Stimulated activated CD4-positive, alpha-beta T cell treated with anti-CD3 and anti-CD28 coated beads, Interleukin-1b, Interleukin-23, amount 100 ng/mL, for 1 hour (primary cell): ENCODE measurements at places on chromosomes 11 and 22.

DNA sequence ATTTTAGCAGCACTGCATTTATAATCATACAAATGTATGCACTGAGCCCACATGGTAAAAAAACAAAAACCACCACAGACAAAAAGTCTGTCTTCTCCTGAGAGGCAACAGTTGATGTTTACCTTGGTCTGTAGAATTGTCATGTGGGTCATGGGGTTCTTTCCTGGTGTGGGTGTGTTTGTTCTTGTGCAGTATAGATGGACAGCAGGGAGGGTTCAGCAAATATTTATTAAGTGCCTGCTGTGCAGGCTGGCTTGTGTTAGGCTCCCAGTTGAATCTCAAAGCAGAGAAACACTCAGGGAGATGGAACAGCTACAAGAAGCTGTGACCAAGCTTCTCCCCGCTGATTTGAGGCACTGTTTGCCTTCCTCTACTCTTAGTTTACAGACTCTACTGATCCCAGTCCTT is 82.2 kb downstream of the PISD start:
- DNase-seq, result no peak

DNA sequence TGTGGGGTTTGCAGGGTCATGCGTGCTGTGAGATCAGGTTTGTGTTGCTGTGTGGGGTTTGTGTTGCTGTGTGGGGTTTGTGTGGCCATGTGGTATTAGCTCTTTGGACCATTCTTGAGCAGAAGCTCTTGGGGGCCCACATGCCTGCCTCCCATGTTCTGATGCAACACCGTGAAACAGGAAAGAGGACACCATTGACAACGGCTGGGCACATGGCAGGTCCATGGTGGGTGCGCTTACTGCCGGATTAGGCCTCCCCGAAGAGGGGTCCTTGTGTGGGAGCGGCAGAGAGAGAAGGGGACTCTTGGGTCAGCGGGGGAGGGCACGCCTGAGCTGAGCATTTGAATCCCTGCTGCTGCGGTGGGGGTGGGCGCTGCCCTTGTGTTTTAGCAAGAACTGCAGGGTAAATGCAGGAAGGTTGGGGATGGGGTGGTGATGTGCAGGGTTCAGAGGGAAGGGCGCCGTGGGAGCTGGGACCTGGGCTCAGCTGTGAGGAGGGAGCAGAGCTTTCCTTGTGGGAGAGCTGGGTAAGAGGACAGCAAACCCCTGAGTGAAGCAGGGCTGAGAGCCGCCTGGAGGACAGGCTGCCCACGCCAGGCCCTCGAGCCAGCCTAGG is 361.5 kb downstream of the TBC1D22A start:
- DNase-seq, result no peak

DNA sequence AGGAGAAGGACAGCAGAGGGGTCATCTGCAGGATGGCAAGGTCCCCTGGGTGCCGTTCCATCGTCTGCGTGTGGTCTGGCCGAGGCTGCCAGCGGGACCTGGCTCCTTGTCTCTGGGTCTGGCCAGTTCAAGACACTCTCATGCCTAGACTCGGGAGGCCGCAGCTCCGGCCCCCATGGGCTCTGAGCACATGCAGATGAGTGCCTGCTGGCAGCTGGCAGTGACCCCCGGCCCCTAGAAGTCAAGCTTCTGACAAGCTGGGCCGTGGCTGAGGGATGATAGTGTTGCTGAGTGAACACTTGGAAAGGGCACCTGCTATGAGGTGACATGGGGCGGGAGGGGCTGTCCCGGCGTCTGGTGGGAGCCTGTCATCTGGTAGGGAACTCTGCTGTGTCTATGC is 1180.6 kb downstream of the BRD1 start:
- DNase-seq, result no peak

DNA sequence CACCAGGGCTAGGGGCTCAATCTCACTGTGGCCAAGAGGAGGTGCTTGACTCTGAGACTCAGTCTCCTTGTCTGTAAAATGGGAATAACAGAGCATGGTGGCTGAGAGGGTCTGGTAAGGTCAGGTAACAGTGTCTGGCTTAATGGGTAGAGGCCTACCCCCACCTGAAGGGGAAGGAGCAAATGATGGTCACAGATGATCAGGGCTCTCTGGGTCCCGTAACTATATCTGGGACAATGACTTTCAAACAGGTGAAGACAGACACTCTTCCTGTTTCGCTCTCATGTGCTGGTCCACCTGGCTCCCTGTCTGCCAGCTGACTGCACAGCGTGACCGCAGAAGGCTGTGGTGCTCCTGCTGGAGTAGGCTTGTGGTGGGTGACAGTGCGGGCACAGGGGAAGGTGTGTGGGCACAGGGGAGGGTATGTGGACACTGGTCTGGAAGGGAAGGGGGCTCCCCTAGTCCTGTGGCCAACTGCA is 4.0 kb downstream of the A4GALT start:
- DNase-seq, result no peak

DNA sequence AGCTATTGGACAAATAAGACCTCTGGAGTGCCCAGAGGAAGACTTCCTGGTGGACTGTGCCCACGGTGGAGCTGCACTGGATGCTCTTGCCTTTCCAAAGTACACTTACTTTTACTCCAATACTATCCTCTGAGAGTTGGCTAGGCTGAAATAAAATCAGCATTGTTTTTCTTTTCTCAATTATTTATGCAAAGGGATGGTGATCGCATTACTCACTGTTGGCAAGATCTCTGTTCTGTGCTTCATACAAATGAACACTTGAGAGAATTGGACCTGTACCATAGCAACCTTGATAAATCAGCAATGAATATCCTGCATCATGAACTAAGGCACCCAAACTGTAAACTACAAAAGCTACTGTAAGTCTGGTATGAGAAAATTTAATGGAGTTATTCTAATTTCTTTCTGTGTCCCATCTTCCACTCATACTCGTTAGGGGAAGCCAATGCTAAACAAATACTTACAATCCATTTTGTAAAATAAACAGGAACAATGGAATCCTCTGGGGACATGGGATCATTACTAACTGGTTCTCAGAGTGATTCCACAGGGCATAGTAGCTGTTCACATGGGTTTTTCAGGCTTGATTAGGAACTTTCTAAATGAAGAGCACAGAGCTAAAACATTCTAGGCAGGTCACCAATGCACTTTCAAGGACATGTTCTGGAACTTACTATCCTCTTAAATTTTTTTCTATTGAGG is 26.3 kb downstream of the NLRP14 start:
- no peak for DNase-seq

DNA sequence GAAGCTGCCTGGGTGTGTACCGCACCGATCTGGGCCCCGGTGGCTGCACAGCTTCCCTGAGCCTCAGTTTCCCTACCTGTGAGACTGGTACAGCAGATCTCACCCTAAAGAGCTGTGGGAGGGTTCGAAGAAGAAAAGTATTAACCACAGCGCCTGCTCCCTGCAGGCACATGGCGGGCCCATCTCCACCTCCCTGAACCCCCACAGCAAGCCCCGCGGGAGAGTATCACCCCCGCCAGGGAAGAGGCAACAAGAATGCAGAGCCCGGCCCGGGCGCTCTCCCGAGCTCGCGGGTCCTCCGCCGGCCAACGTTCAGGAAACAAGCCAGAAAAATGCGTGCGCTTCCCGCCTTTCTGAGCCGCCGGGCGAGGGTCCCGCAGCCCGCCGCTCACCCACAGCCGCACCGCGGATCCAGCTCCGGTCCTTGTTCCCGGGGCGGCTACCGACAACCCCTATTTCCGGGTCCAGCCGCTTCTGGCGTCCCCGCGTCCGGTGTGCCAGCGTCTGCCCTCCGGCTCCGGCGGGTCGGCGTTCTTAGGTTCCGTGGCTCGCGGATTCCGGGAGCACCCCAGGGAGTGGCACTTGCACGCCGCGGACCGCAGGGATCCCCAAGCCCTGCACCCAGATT is at the start of gene TOP3B:
Gene TOP3B (minus strand): TSS at position 450 of the 628 bp plus-strand sequence. CDS start 7,078 bp downstream, outside the sequence.
- DNase-seq, result peak; percentile 43

DNA sequence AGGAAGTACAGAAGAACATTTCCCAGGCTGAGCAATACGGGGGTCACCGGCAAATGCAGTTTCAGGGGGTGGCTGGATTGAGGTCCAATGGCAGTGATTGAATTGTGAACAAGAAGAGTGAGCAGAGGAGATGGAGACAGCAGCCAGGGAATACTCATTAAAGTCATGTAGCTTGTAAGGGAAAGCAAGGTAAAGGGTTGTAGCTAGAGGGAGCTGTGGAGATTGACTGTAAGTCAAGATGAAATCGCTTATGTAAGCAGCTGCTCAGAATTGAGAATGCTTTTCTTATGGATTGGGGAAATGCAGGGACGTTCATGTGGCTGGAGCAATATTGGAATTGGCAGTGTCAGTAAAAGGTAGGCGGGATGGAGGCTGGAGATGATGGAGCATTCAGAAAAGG is 111.4 kb upstream of the TBCEL start:
- DNase-seq, result no peak

- DNase-seq, result no peak
Observed at GRCh38 chr22:40510631-40511364, 125.7 kb downstream of the MRTFA start.

DNA sequence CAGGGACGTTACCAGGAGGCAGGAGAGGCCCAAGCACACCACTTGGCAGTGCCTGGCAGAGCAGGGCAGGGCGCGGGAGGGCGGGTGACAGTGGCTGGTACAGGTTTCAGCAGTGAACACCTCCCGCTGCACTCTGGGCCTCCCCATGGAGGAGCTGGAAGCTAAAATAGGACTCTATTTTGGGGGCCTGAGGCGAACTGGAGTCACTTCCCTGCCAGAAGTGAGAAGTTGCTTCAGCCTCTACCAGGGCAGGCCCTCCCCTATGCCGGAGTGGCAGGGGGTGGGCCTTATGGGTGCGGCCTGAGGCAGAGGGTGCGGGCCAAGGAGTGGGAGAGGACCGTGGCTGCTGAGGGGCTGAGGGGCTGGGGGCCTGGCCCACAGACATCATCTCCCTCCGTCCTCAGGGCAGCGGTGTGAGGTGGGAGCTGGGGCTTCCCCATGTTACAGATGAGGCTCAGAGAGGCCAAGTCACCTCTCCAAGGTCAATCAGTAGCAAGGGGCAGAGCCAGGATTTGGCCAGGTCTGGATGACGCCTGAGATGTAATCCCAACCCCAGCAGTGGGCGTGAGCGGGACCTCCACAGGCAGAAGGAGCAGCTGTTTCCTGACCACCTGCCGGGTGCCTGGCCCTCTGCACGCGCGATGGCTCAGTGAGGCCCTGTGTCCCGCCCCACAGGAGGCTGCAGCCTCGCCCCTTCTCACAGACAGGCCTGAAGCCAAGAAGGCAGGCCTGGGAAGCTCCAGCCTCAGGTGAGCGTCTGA is 39.3 kb downstream of the KCNJ4 start:
- DNase-seq, result no peak

DNA sequence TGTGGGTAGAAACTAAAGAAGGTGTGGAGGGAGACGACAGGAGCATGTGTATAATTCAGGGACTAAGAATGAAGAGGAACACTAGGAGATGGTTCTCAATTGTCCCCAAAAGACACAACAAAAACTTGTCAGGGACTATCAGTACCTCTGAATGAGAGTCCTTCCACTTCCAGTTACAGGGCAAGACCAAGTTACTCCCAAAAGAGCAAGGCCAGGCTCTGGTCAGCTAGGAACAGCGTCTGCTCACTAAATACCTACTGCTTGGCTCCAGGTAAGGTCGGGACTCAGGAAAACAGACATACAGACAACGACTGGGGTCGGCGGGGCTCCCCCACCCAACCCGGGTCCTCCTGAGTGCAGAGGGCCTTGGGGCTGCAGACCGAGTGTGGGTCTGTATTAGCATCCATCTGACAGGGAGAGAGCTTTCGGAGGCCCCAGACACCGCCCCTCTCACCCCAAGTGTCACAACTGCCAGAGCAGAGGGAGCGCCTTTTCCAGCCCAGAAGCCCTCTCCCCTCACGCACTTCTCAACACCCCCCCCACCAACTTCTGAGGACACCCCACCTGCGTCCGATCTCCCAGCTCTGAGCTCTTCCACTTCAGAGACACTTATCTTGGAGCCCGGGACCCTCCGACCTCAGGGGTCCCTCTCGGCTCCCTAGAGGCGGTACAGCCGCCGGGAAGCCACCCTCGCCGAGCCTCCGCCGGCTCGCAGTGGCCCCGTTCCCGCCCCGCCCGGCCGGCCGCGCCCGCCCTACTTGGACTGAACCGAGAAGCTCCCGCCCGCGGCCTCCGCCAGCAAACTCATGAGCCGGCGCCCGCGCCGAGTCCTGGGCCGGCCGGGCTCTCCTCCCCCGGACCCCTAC is 522 bp downstream of the RHOG start:
- no peak for DNase-seq

DNA sequence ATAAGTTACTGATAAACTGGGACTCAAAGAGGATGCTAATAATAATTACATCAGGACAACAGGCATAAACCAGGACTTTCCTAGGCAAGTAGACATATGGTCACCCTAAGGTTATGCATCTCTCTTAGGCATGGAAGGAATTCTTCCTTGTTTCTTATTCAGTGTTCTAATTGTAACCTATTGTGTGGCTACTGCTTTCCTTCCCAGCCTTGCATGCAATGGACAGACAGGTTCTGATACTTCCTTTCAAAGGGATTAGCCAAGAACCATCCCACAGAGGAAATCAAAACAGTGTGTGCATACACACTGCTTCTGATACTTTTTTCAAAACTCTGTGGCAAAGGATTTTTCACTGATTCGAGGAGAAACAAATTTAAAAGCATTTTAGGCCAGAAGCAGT is 48.3 kb downstream of the RRAS2 start:
- DNase-seq, result no peak

- no peak for DNase-seq
Observed at GRCh38 chr11:1780700-1781592, 17.2 kb upstream of the CTSD start.
